ENCODE measurements at places on chromosomes 7 and 10.

GRCh38 chr7:94444813-94445212, 50.1 kb downstream of the COL1A2 start:
- H3K4me1 ChIP-seq: peaks cover 32% of the 10 kb centered on the region
- H3K36me3 ChIP-seq: no peaks in the 10 kb centered on the region
- peaks cover 2% of the 10 kb centered on the region for H3K27me3 ChIP-seq

GRCh38 chr7:19117091-19117869, at the start of gene TWIST1:
Gene TWIST1, minus strand, starts transcription at chr7:19117636. Its CDS starts 315 bp downstream, at chr7:19117321.
- H3K27ac ChIP-seq: no peak within 1 kb of the TSS
- peaks cover 3% of the 10 kb centered on the region for H3K4me1 ChIP-seq
- H3K4me3 ChIP-seq: peak within 1 kb of the TSS; percentile 71

DNA sequence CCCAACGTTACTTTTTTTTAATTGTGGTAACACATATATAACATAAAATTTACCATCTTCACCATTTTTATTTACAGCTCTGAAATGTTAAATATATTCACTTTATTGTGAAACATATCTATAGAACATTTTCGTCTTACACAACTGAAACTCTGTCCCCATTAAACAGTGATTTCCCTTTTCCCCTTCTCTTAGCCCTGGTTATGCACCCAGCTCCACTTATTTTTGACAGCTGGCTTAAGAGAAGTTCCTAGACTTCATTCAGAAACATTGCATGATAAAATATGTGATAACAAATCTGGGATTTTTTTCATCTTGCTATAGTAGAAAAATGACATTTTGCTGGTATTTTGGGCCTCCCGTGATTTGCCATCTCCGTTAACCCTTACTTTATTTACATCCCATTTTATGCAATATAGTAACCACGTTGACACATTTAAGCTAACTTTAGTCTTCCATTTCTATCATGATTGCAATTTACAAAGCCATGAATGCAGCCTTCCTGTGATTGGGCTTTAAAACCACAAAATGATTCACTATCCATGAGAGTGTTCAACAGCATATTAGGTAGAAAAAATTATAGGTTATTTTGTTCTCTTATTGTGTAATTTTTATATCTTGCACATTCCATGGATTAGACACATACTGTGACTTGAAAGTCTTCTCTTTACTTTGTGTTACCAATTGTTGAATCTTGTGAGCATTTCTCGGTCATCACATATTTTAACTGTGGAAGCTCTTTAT, 139.6 kb downstream of the SND1 start:
- no peak for DNase-seq
- no peak overlapping the region for H3K27ac ChIP-seq
- no peaks in the 10 kb centered on the region for H3K27me3 ChIP-seq
- H3K36me3 ChIP-seq: no peaks in the 10 kb centered on the region

DNA sequence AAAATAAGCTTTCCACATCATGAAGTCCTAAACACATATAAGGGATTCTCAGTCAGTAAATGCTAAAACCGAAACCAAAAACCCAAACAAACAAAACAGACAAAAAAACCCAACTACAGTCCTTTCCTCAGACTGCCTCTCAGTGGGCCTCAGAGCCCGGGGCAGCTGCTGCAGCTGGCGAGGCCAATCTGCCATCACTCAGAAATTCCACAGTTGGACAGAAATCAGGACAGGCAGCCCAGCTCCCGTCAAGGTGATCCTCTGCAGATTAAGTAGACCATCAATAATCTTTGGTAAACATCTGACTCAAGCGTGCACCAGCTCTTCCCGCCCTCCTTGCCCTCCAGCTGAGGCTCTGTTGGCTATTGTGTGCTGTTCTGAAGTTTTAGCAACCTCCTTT, 142.2 kb downstream of the ATXN7L1 start:
- no peak overlapping the region for H3K27ac ChIP-seq
- DNase-seq: no peak
- no peaks in the 10 kb centered on the region for H3K27me3 ChIP-seq
- H3K4me3 ChIP-seq: no peak overlapping the region
- no peaks in the 10 kb centered on the region for H3K36me3 ChIP-seq
- H3K4me1 ChIP-seq: peaks cover 15% of the 10 kb centered on the region

GRCh38 chr10:75469006-75469616, 37.7 kb downstream of the LRMDA start:
- no peak for DNase-seq
- peaks cover 3% of the 10 kb centered on the region for H3K4me1 ChIP-seq
- H3K4me3 ChIP-seq: no peak overlapping the region
- H3K27me3 ChIP-seq: peaks cover 7% of the 10 kb centered on the region
- peaks cover 4% of the 10 kb centered on the region for H3K36me3 ChIP-seq

DNA sequence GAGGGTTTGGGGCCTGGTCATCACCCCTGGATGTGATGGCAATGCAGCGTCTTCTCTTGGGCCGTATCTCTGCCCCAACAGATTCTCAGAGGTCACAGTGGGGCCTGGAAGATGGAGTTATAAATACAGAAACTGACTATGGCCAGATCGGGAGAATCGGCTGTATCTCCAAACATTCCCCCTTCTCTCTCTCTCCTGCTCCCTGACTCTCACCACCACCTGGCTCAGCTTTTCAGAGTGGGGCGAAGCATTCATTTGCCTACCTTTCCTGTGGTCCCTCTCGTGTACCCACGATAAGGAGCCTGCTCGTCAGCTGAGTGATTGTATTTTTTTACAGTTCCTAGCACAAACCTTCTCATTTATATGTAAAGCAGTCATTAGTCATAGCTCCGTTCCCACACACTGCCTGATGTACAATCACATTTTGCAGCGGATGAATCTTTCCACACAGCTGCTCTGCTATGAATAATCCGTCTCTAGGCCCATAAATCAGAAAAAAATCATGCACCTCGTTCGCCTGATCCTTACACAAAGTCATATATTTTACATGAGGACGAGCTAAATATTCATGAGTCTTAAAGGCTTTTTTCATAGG, 23.2 kb upstream of the BTRC start:
- H3K27me3 ChIP-seq: peaks cover 4% of the 10 kb centered on the region
- peaks cover 3% of the 10 kb centered on the region for H3K36me3 ChIP-seq
- H3K4me1 ChIP-seq: no peaks in the 10 kb centered on the region
- no peak overlapping the region for H3K27ac ChIP-seq
